ENCODE measurements at places on chromosomes 4 and X. TPM values are rescaled to one million over a fixed set of nuclear protein-coding genes. Genes with fewer than 3 reads are reported as not detected.

Gene PNCK
- total RNA-seq: 0.92 TPM

Gene PDZD4
- total RNA-seq: 4.1 TPM

Gene HHIP
- total RNA-seq: 4.4 TPM

Gene TEX28
- not detected for total RNA-seq

Gene TNIP3
- total RNA-seq: not detected

Gene PRDX4
- 82.7 TPM for total RNA-seq

Gene INTU
- total RNA-seq: 14.8 TPM

Gene XAGE5
- not detected for total RNA-seq

Gene SPANXB1
- total RNA-seq: not detected

Gene GAGE12H
- not detected for total RNA-seq

Gene MTNR1A
- 0.21 TPM for total RNA-seq

Gene CFAP299
- total RNA-seq: not detected
